Progenitor cell of endocrine pancreas (in vitro differentiated cells): ENCODE measurements at places on chromosomes 7 and 10. TPM values are rescaled to one million over a fixed set of nuclear protein-coding genes. Genes with fewer than 3 reads are reported as not detected.

Gene CTAGE4
- total RNA-seq, result 5.4 and 6.9 TPM in 2 replicates

Gene COL17A1
- 0.78 and 0.86 TPM in 2 replicates for total RNA-seq

Gene FBXL13
- total RNA-seq, result 9.1 and 9.2 TPM in 2 replicates

Gene ACTA2
- 4.1 and 6.0 TPM in 2 replicates for total RNA-seq

Gene SFTPD
- total RNA-seq, result 0.29 and 0.40 TPM in 2 replicates

Gene AIFM2
- total RNA-seq, result 10.7 and 10.9 TPM in 2 replicates

Gene NXPH1
- total RNA-seq, result not detected in 2 replicates

Gene SUN3
- not detected in 2 replicates for total RNA-seq

Gene AGMO
- 0.19 and 0.27 TPM in 2 replicates for total RNA-seq

Gene SEC31B
- total RNA-seq, result 24.0 and 25.5 TPM in 2 replicates

Gene ADRA2A
- 13.1 and 13.6 TPM in 2 replicates for total RNA-seq

Gene GPC2
- 64.0 and 65.2 TPM in 2 replicates for total RNA-seq

Gene CHRM2
- not detected in 2 replicates for total RNA-seq

Gene LRGUK
- total RNA-seq, result 2.6 and 2.9 TPM in 2 replicates

Gene ARHGEF35
- 17.3 and 19.5 TPM in 2 replicates for total RNA-seq

Gene ANKRD30A
- not detected in 2 replicates for total RNA-seq

Gene TRIM50
- 10.9 and 11.2 TPM in 2 replicates for total RNA-seq

Gene GSAP
- total RNA-seq, result 9.9 and 10.9 TPM in 2 replicates

Gene HHEX
- total RNA-seq, result 39.3 and 46.1 TPM in 2 replicates

Gene UROS
- 45.0 and 47.8 TPM in 2 replicates for total RNA-seq

Gene MMD2
- not detected in 2 replicates for total RNA-seq

Gene NKX2-3
- total RNA-seq, result not detected in 2 replicates

Gene EMX2
- total RNA-seq, result 0.89 TPM in 1 of 2 replicates, not detected in the other

Gene CRTAC1
- 4.2 and 4.6 TPM in 2 replicates for total RNA-seq

Gene LRMDA
- 6.5 and 9.7 TPM in 2 replicates for total RNA-seq

Gene TBRG4
- 73.0 and 73.1 TPM in 2 replicates for total RNA-seq

Gene FGF8
- 0.69 and 2.4 TPM in 2 replicates for total RNA-seq

Gene SEMA3C
- total RNA-seq, result 136 and 137 TPM in 2 replicates

Gene HOXA1
- total RNA-seq, result 27.4 and 31.2 TPM in 2 replicates

Gene CAMK1D
- total RNA-seq, result 8.5 and 10.8 TPM in 2 replicates

Gene FBXO24
- total RNA-seq, result 0.41 and 1.2 TPM in 2 replicates

Gene TMEM176B
- 8.9 TPM in 2 replicates for total RNA-seq

Gene CTTNBP2
- total RNA-seq, result 9.5 and 14.0 TPM in 2 replicates

Gene KAZALD1
- total RNA-seq, result 1.3 and 2.0 TPM in 2 replicates

Gene CRHR2
- not detected in 2 replicates for total RNA-seq

Gene PLEKHS1
- not detected in 2 replicates for total RNA-seq

Gene TWIST1
- 1.8 and 2.8 TPM in 2 replicates for total RNA-seq

Gene KDM7A
- 11.3 and 13.8 TPM in 2 replicates for total RNA-seq

Gene CDC14C
- total RNA-seq, result 0.22 TPM in 1 of 2 replicates, not detected in the other

Gene PROSER2
- total RNA-seq, result 18.8 and 19.0 TPM in 2 replicates
